Endothelial cell (in vitro differentiated cells): ENCODE measurements at places on chromosomes 16 and 17.

DNA sequence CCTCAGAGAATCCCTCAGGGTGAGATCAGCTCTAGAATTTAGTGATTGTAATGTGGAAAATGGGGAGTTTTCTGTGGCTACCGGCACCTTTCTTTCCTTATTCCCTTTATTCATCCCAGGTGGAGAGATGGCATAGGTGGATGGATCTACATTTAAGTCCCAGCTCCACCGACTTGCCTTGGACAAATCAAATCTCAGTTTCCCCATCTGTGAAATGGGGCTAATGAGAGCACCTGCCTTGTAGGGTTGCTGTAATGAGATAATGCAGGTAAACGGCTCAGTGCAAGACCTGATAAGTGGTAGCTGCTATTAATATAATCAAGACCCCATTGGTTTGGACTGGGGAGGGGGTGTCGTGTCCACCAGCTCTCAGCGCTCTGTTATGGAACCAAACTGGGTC lies 40.5 kb downstream of the OTOA start:
- H3K27ac ChIP-seq: no peak overlapping the region
- no peaks in the 10 kb centered on the region for H3K4me1 ChIP-seq
- H3K4me3 ChIP-seq: no peak overlapping the region
- H3K36me3 ChIP-seq: no peaks in the 10 kb centered on the region

GRCh38 chr17:48973806-48974205 lies 5.4 kb upstream of the GIP start:
- peaks cover 3% of the 10 kb centered on the region for H3K4me1 ChIP-seq
- H3K36me3 ChIP-seq: no peaks in the 10 kb centered on the region
- H3K27ac ChIP-seq: no peak overlapping the region

GRCh38 chr17:82103553-82104451 lies 5.8 kb upstream of the FASN start:
- peaks cover 13% of the 10 kb centered on the region for H3K4me1 ChIP-seq
- no peak overlapping the region for H3K27ac ChIP-seq
- peaks cover 7% of the 10 kb centered on the region for H3K27me3 ChIP-seq
- no peak for DNase-seq
- H3K36me3 ChIP-seq: peaks cover 4% of the 10 kb centered on the region
- no peak overlapping the region for H3K4me3 ChIP-seq

GRCh38 chr17:50076591-50077235 lies 18.4 kb upstream of the PDK2 start:
- DNase-seq: no peak
- H3K27me3 ChIP-seq: peaks cover 20% of the 10 kb centered on the region
- no peak overlapping the region for H3K4me3 ChIP-seq
- no peak overlapping the region for H3K27ac ChIP-seq
- H3K36me3 ChIP-seq: no peaks in the 10 kb centered on the region
- no peaks in the 10 kb centered on the region for H3K4me1 ChIP-seq

DNA sequence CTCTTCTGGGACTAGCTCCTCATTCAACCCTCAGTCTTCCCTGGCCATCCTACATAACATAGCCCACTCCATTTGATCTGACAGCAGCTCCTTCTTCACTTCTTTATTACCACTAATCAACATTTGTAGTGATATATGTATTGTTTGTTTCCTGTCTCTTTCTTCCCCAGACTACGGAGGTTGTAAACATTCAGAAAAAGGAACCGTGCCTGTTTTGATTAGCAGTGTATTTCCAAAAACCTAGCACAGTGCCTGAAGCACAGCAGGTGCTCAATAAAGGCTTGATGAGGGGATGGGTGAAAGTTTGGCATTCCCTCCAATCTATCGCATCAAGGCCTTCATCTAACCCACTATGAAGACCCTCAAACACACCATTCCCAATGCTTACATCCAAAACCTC lies 150.8 kb downstream of the XYLT1 start:
- H3K27me3 ChIP-seq: no peaks in the 10 kb centered on the region
- H3K36me3 ChIP-seq: no peaks in the 10 kb centered on the region
- no peak overlapping the region for H3K27ac ChIP-seq

DNA sequence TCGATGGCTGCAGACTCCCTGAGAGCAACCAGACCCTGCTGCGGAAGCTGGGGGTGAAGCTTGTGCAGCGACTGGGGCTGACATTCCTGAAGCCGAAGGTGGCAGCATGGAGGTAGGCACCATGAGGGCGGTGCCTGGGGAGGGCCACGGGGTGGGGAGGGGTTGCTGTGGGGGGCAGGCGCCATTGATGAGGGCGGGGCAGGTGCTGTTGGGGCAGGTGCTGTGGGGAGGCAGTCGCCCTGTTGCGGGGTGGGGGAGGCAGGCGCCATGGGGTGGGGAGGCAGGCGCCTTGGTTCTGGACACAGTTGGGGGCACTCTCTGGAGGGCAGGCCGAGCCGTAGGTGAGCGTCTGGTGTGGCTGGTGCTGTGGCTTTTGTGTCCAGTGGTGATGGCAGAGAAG lies 38.9 kb downstream of the ZNF750 start:
- H3K36me3 ChIP-seq: peaks cover 26% of the 10 kb centered on the region
- H3K27ac ChIP-seq: no peak overlapping the region
- peaks cover 10% of the 10 kb centered on the region for H3K27me3 ChIP-seq
- DNase-seq: no peak
- H3K4me3 ChIP-seq: peak overlapping the region; percentile 86

DNA sequence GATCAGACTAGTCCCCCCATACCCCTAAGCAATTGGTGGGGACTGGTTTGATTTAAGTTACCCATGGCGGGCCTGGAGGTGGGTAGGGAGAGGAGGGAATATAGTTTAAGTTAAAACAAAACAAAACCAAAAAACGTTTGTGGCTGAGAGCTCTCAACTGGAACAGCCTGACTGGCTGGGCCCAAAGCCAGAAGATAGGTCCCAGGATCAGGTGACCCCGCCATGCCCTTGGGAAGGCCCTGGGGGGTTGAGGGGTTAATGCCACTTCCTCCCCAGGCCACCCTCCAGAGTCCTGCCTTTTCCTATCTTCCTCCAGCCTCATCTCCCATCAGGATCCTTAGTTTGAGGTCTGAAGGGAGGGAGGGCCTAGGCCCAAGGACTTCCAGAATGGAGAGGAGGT lies 82.3 kb upstream of the LHX1 start:
- DNase-seq: no peak
- peaks cover 12% of the 10 kb centered on the region for H3K4me1 ChIP-seq
- H3K4me3 ChIP-seq: no peak overlapping the region
- no peaks in the 10 kb centered on the region for H3K36me3 ChIP-seq
- H3K27ac ChIP-seq: no peak overlapping the region

- no peak overlapping the region for H3K4me3 ChIP-seq
- peaks cover 4% of the 10 kb centered on the region for H3K27me3 ChIP-seq
- H3K27ac ChIP-seq: no peak overlapping the region
- H3K36me3 ChIP-seq: no peaks in the 10 kb centered on the region
- H3K4me1 ChIP-seq: no peaks in the 10 kb centered on the region
These were observed 27.5 kb upstream of the HLF start for GRCh38 chr17:55237268-55237667.

- no peak overlapping the region for H3K27ac ChIP-seq
- H3K27me3 ChIP-seq: peaks cover 11% of the 10 kb centered on the region
- H3K4me1 ChIP-seq: peaks cover 13% of the 10 kb centered on the region
These were observed 57.3 kb downstream of the RAP1GAP2 start for GRCh38 chr17:2853283-2854142.

- peaks cover 1% of the 10 kb centered on the region for H3K27me3 ChIP-seq
- H3K36me3 ChIP-seq: no peaks in the 10 kb centered on the region
- peak overlapping the region; percentile 94 for H3K27ac ChIP-seq
- no peak for DNase-seq
- no peak overlapping the region for H3K4me3 ChIP-seq
- H3K4me1 ChIP-seq: peaks cover 25% of the 10 kb centered on the region
These were observed 15.9 kb downstream of the ZC3H7A start for GRCh38 chr16:11780991-11781680.

DNA sequence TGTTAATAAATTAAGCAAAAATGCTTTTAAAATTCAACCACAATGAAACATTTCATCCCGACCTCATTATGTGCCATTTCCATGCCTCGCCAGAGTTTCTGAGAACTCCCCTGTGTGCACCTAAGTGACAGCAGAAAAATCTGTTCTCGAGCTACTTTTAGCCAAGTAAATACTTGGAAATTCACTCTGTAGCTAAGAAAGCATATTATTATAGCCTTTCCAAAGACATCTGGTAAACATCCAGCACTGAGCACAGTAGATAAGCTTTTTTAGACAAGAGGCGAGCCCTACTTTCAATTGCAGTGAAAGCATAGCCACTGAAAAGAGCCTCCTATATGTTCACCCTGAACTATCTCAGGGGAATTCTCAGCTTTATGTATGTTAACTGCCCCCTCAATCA lies 242.8 kb upstream of the PSMD7 start:
- no peak overlapping the region for H3K4me3 ChIP-seq
- H3K36me3 ChIP-seq: peaks cover 4% of the 10 kb centered on the region
- H3K27me3 ChIP-seq: peaks cover 5% of the 10 kb centered on the region
- no peaks in the 10 kb centered on the region for H3K4me1 ChIP-seq

DNA sequence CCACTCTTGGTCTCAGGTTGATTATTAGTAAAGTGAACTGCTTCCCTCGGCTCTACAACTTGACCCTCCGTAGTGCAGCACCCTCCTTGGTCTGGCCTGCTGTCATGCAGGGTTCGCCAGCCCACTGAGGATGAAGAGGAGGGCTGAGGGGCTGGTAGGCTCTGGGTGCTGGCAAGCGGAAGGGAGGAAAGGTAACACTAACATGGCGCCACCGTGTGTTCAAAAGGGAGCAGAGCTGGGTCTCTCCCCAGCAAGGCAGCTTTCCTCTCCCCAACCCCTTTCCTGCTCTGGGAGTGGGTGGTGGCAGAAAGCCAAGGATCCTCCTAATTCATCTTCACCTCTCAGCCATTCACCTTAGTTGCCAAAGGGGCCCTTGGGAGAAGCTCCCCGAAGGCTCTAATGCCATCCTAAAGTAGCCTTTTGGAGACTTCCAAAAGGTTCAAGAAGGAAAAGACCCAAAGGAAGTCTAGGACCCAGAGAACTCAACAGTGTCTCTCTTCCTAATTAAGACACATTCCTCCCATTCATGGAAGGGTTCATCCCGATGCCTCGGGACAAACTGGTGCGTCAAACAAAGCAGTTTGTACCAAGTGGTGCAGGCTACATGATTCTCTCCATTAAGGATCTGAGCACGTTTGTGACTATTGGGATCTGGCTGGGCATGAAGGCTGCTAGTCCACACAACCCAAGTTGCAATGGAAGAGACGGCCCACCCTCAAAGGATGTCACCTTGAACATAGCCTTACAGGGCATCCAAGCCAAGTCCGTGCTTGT lies 90.8 kb upstream of the TOB1 start:
- H3K4me1 ChIP-seq: peaks cover 25% of the 10 kb centered on the region
- DNase-seq: peak; percentile 61
- H3K27ac ChIP-seq: no peak overlapping the region
- no peak overlapping the region for H3K4me3 ChIP-seq

DNA sequence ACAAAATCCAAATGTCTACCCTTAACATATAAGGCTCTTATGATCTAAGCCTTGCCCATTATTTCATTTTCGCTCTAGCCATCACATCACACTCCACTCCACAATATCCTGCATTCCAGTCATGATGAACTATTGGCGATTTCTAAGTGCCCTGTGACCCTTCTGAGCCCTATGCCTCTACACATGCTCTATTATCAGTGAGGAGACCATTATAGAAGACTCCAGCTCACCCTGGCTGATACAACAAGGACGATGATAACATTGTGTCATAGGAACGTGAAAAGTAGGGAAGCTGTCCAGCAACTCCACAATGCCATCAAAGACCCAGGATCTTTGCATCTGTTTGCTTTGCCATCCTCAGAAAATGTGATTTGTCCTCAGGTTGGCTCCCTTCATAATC lies 29.6 kb upstream of the GNAO1 start:
- no peak for DNase-seq
- no peaks in the 10 kb centered on the region for H3K27me3 ChIP-seq
- no peaks in the 10 kb centered on the region for H3K36me3 ChIP-seq
- H3K4me1 ChIP-seq: no peaks in the 10 kb centered on the region
- H3K27ac ChIP-seq: no peak overlapping the region

DNA sequence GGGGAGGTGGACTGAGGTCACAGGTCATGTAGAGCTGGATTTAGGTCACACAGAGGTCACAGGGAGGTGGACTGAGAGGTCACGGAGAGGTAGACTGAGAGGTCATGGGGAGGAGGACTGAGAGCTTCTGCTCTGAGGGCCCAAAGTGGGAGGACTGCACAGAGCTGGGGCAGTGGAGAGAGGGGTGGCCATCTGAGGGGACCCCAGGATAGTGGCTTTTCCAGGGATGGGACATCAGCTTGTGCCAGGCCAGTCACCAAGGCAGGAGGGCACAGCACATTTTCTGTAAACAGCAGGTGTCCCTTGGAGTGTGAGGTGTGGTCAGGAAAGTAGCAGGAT lies 26.1 kb upstream of the JPT2 start:
- peak overlapping the region; percentile 21 for H3K4me3 ChIP-seq
- peak overlapping the region; percentile 1 for H3K27ac ChIP-seq
- H3K27me3 ChIP-seq: peaks cover 14% of the 10 kb centered on the region
- peaks cover 10% of the 10 kb centered on the region for H3K4me1 ChIP-seq
- no peak for DNase-seq
- H3K36me3 ChIP-seq: peaks cover 41% of the 10 kb centered on the region

- H3K27ac ChIP-seq: no peak overlapping the region
- no peaks in the 10 kb centered on the region for H3K36me3 ChIP-seq
- DNase-seq: no peak
- no peaks in the 10 kb centered on the region for H3K27me3 ChIP-seq
- no peaks in the 10 kb centered on the region for H3K4me1 ChIP-seq
These were observed 33.1 kb upstream of the PVALEF start for GRCh38 chr17:81132197-81132540.

DNA sequence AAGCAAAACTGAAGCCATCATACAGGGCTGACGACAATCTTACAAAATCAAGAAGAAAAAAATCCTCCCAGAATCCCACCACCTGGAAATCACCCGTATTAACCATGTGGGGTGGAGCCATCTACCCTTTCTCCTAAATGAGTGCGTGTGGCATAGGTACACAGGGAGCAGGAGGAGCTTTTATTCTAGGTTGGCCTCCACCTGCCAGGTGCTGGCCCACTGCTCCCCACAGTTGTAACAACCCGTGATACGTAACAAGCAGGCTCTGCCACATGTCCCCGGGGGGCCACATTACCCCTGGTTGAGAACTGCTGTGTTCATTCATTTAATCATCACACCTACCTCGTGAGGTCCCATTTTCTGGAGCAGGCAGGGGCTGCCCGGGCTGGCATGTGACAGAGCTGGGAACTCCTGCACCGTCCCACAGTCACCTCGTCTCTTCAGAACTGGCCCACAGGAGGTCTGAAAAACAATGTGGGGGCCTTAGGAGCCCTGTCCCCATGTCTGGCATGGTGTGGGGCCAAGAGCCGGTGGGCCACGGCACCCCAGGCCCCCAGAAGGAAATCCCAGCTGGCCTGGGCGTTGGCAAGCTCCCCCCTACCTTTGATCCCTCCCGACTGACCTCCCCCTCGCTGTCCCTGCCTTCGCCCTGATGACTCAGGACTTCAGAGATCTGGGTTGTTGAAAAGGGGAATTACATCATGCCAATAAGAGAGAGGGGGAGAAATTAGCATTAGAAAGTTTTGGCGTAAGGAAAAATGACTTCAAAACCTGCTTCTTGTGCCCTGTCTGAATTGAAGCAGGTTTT lies 12.9 kb downstream of the CMIP start:
- peaks cover 7% of the 10 kb centered on the region for H3K27me3 ChIP-seq
- H3K27ac ChIP-seq: peak overlapping the region; percentile 3
- H3K4me3 ChIP-seq: peak overlapping the region; percentile 42
- DNase-seq: no peak

DNA sequence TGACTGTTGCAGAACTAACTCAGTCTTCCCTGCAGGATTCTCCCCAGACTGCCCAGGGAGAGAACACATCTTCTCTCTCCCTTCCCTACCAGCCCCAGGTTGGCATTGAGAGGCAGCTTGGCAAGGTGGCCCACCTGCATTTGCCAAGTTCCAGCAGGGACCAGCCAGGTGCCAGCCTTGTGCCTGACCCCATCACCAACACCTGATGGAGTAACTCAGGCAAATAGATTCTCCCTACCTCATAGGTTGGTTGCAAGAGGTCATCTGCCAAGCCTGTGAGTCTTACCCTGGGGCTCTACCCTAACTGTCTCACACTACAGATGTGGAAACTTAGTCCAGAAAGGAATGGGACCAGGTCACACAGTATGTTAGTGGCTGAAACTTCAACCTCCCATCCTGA lies 20.4 kb downstream of the BEAN1 start:
- H3K27ac ChIP-seq: no peak overlapping the region
- H3K4me3 ChIP-seq: no peak overlapping the region
